ENCODE measurements at places on chromosomes 12 and 14.

GRCh38 chr14:42715316-42715715 is 1108.6 kb downstream of the LRFN5 start:
- DNase-seq = no peak

GRCh38 chr14:74326369-74327152 is 21.7 kb upstream of the VRTN start:
- DNase-seq = no peak

DNA sequence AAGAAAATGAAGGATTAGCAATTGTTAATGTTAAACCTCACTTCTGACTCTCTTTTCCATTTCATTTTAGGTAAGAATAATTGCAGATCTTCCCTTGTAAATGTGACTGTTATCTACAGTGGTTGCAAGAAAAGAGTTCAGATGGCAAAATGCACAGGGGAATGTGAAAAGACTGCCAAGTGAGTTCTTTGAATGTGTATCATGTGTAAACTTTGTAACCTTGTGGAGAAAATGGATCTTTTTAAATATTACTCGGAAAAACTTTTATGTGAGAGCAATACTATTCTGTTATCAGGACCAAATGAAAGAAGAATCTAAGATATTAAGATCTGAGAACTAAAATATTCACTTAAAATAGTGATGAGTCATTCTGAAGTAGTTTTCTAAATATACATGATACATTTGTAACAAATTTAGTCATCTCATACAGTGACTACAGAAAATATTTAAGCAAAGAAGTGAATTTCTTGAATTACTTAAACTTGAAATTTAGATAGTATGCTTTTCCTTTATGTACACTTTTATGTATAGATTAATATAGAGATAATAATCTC is 122.5 kb upstream of the CNTN1 start:
- no peak for DNase-seq

DNA sequence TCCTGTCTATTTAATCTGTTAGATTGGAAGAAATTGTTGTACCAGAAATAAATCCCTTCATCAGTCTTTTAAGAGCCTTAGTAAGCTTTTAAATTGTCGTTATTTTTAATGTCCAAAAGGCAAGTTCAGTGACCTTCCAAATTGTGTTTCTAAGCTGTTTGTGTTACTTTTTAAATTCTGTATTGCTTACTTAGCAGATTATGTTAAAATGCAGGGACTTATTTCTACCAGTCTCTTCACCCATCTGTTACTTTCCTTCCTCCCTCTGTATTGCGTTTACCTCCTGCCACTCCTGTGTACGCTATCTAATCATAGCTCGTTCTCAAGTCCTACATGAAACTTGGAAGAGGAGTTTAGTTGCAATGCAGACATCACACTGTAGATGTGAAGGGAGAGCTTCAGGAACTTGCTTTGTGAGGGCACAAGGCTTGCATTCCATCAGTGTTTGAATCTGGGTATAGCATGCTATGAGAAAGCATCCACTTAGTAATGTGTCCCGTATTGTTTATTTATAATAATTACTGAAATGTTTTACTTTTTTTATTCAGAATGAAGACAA is 406.5 kb upstream of the RGS6 start:
- DNase-seq = no peak

DNA sequence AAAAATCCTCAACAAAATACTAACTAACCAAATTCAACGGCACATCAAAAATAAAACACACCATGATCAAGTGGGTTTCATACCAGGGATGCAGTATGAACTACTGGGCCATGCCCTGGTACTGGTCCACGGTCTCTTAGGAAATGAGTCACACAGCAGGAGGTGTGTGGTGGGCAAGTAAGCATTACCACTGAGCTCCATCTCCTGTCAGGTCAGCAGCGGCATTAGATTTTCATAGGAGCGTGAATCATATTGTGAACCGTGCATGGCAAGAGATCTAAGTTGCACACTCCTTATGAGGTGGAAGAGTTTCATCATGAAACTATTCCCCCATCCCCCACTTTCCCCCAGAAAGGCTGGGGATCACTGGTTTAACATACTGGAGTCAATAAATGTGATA is 6.7 kb upstream of the LGR5 start:
- DNase-seq = no peak

- DNase-seq = no peak
Observed at GRCh38 chr14:58805605-58806409, 168.0 kb downstream of the DACT1 start.

DNA sequence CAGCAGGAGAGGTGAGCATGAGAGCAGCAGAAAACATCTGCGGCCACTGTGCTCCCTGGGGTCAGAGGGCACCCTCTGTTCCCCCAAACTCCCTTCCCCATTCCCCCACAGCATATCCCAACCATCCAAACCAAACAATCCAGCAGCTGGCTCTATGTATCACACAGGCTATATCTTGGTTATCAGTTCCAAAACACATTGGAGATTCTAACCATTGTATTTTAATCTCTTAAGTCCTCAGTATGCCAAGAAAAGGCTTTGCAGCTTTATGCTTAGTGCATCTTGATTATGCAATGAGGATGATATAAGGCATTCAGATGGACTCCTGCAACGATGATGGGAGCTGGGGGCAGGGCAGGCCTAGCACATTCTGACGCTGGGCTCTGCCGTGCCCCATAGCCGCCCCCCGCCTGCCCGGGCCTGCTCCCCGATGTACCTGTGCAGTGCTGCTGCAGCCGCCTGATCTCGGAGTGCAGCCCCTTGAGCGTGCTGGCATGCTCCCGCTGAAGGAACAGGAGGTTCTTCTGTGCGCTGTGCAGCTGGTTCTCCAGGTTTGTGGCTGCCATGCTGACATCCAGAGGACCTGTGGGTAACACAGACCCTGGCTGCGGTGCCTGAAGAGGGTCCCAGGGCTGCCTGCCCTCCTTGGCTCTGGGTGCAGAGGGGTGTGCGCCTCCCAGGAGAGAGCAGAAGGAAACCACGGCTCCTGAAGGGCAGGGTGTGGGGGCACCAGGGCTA is 29.6 kb downstream of the CCDC92 start:
- DNase-seq = no peak

GRCh38 chr12:50207424-50207823 is 40.3 kb upstream of the CERS5 start:
- DNase-seq = no peak

DNA sequence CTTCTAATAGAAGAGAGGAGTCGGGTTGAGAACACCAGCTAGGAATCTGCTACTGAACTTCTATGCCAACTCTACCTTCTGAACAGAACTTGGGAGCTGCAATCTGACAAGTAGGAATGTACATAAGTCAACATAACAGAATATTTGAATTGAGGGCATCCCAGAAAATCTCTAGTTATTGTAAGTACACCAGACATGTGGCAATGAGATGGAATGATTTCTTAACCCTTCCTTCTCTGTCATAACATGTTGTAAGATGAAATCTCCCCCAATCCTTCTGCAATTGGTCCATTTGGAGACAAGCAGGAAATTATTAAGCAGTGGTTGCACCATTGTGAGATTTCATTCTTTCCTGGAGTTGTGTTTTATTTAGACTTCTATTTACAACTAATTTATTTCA is 68.7 kb upstream of the TMPO start:
- no peak for DNase-seq

- DNase-seq = no peak
Observed at GRCh38 chr12:43736927-43737440, 21.6 kb downstream of the PUS7L start.

DNA sequence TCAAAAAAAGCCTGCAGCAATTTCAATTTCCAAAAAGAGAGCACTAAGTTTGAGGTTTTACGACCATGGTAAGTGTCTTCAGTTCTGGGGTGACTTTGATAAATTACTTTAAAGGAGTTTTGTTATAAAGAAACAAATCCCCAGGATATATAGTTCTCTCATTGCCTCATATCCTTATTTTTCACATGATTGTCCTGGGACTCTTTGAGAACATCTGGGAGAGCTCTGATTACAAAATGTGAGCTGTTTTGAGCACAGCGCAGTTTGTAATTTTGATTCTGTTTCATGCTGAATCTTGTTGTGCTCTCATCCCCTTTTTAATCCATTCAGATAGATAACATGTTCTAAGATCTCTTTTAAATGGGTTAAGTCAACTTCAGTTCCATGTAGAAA is 67.7 kb upstream of the DCN start:
- no peak for DNase-seq

DNA sequence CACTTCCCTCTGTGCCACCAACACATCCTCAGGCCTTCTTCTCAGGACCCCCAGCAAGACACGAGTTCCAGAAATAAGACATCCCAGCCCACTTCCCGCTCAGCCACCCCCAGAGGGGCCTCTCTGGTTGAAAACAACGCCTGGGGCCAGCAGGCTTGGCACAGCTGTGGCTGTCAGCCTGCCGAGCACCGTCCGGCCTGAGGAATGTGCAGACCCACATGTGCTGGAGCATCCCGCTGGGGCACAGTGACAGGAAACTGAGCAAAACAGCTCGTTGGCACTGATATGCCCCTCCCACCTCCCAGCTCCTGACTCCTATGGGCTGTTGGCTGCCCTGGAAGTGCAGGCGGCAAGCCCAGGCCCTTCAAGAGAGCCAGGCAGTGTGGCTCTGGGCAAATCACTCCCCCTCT is 1.4 kb downstream of the SYNE3 start:
- no peak for DNase-seq

- DNase-seq = no peak
Observed at GRCh38 chr12:54654926-54655325, 6.8 kb upstream of the DCD start.

GRCh38 chr12:4858386-4858785 is 51.3 kb upstream of the KCNA1 start:
- no peak for DNase-seq

- no peak for DNase-seq
Observed at GRCh38 chr12:28216016-28216415, 25.8 kb downstream of the CCDC91 start.

DNA sequence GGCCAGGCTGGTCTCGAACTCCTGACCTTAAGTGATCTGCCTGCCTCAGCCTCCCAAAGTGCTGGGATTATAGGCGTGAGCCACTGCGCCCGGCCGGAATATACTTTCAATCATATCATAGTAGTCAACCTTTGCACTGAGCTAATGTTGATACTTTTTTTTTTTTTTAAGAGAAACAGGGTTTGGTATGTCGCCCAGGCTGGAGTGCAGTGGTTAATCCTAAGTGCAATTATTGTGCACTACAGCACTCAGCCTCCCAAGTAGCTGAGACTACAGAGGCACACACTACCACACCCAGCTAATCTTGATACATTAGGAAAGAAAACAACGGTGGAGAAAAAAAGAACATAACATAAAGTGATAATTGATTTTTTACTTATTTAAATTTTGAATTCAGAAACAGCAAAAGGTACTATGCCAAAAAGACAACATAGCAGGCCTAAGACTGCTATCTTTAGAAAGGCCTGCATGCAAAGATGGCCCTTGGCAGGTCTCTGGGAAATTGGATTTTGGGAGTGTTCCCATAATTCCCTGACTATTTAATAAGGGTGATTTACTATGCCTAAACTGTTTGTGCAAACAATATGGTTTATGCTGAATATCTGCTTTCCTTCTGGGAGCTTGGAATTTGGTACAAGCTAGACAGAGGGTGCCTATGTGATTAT is 15.5 kb downstream of the BTBD7 start:
- DNase-seq = no peak

DNA sequence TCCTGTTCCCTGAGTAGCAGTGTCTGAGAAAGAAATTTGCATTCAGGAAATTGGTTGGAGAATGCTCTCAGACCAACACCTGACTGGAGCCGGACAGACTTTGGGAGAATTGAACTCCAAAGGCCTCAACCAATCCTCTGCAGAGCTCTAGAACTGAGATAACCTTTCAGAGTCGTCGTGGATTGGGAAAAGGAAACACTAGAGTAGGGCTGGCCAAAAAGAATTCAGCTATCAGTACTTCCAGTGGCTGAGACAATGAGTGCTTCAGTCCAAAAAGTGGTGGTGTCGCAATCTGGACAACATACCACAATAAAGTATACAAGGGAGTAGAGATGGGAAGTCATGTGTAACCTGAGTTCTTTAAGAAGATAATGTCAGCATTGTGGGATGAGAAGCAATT is 377.1 kb downstream of the SLC16A7 start:
- DNase-seq = no peak

GRCh38 chr14:92988786-92989755 is 66.1 kb downstream of the CHGA start:
- DNase-seq = no peak

GRCh38 chr14:47040550-47040949 is 389.0 kb upstream of the RPL10L start:
- no peak for DNase-seq

GRCh38 chr12:9806714-9807113 is 20.6 kb upstream of the KLRF1 start:
- no peak for DNase-seq

GRCh38 chr14:88877192-88877591 is 52.7 kb downstream of the TTC8 start:
- no peak for DNase-seq

DNA sequence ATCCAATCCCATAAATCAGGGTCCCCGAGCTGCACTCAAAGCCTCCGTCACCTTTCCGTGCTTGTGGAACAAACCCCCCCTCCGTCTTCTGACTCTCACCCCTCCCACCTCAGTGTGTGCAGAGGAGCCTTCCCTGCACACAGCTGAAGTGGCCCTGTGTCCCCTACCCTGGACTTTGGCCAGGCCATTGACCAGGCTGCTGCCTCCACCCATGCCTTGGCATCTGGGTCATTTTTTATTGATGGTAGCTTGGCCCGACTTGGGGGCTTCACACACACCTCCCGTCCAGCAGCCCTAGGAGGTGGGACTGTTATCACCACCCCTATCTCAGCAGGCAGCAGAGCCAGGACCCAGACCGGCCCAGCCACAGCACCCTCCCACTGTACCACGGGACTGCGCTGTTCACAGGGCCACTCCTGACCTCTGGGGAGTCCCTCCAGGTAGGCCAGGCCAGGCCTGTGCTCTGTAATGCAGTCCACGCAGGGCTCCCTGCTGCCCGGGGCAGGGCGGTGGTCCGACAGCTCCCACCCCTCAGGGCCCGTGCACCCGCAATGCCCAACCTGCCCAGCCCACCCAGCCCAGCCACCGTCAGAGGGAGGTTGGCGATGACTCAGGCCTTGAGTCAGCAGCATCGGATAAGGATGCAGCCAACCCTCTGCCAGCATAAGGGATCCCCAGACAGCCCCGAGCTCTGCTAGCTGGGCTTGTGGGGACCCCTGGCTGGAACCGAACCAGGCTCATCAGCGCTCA is 9.2 kb upstream of the INF2 start:
- peak; percentile 88 for DNase-seq

GRCh38 chr12:81705586-81705985 is 53.6 kb downstream of the PPFIA2 start:
- DNase-seq = no peak

GRCh38 chr14:105178069-105178867 is 2.8 kb downstream of the NUDT14 start:
- no peak for DNase-seq

GRCh38 chr12:52188658-52189057 is 3.2 kb downstream of the KRT80 start:
- no peak for DNase-seq

- DNase-seq = no peak
Observed at GRCh38 chr12:76881142-76881541, 2.3 kb upstream of the CSRP2 start.

GRCh38 chr12:55931317-55931779 is 386 bp downstream of the DGKA start:
- no peak for DNase-seq

Measured in H54 (cell line).